NCI-H460 (cell line): ENCODE measurements at places on chromosomes 12 and 14. TPM values are rescaled to one million over a fixed set of nuclear protein-coding genes. Genes with fewer than 3 reads are reported as not detected.

DNA sequence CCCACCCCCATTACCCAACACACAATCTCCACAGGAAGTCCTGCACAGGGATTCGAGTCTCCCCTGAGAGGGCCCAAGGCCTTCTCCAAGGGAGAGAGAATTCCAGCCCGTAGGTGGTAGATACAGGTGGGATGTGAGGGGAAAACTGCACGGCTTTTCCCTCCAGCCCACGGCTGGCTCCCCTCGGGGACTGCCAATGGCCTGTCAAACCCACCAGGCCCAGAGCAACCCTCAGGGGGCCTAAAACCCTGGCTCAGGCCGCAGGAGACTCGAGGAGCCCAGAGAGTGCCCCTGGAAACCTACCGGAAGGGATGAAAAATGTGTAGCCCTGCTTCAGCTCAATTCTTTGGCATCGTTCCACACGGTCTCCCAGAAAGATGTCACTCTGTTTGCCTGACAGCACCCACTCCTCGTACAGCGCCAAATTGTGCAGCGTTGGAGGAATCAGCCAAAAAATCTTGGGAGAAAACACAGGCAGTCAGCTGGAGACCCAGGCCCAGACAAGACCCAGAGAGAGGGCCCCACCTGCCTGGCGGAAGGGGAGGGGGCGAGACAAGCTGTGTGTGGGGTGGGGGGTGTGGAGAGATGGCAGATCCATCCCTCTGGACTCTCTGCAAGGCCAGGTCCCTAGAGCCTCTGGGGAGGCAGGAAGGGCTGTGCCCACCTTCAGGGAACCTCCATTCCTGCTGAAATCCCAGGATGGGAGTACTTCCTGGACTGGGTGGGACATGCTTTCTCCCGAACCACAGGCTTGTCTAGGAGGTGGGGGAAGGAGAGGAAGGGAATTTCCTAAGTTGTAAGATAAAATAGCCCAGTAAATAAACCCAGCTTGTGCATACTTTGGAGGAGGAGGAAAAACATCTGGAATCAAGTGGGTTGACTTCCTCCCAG lies 48.1 kb downstream of the KDM2B start:
- no peak for DNase-seq

GRCh38 chr14:51398898-51399297 lies 158.9 kb downstream of the TMX1 start:
- DNase-seq = peak; percentile 61

GRCh38 chr14:34650786-34651584 lies 21.0 kb upstream of the SNX6 start:
- DNase-seq = peak; percentile 59

DNA sequence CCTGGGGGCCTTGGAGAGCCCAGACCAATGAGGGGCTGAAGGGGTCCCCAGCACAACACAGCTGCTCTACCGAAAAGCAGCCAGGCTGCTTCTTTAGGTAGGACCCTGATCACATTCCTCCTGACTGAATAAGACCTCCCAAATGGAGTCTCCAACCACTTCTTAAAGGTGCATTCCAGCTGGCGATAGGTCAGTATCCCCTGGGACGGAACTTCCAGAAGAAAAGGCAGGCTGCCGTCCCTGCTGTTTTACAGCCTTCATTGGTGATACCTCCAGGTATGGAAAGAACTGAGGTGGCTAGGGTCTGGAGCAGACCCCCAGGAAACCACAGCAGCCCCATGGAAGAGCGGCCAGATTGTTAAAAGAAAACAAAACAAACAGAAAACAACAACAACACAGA lies 340.6 kb downstream of the BTG1 start:
- no peak for DNase-seq

DNA sequence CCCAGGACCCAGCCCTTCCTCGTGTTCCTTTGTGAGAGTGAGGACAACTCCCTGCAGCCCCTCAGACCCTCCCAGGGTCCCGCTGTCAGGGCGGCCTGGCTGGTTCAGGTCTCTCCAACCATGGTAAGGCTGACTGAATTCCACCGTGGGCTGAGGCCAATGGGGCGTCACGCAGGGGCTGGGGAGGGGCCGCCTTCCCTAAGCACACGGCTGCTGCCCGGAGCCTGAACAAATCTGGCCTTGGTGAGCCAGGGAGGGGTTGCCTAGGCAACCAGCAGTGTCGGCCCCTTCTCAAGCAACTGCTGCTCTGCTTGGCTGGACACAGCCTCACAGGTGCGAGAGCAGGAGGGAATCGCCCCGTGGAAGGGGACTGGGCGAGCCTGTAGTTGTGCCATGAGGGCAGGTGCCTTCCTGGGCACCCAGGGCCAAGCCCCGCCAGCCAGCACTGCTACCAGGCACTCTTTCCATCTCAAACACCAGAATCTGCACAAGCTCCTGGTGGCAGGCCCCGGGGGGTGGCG lies 37.0 kb upstream of the GALNT9 start:
- DNase-seq = no peak

- DNase-seq = no peak
Measured at GRCh38 chr14:63460680-63461369, 82.4 kb downstream of the PPP2R5E start.

- DNase-seq = peak; percentile 63
Measured at GRCh38 chr12:96427269-96427729, 27.1 kb upstream of the CDK17 start.

DNA sequence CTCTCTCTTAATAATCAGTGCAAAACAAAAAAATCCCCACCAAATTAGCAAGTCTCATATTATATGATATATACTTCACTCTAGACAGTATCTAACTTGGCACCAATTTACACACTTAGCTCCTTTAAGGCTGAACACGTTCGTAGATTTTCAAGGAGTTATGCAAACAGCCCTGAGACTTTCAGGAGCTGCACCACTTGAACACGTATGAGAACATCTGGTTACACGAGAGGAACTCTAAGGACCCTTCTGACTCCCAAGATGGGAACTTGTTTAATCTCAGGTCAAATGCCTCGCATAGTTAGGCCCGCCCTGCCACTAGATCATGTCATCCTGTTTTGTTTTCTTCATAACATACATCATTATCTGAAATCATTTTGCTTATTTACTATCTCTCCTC lies 10.0 kb downstream of the SPRING1 start:
- no peak for DNase-seq

DNA sequence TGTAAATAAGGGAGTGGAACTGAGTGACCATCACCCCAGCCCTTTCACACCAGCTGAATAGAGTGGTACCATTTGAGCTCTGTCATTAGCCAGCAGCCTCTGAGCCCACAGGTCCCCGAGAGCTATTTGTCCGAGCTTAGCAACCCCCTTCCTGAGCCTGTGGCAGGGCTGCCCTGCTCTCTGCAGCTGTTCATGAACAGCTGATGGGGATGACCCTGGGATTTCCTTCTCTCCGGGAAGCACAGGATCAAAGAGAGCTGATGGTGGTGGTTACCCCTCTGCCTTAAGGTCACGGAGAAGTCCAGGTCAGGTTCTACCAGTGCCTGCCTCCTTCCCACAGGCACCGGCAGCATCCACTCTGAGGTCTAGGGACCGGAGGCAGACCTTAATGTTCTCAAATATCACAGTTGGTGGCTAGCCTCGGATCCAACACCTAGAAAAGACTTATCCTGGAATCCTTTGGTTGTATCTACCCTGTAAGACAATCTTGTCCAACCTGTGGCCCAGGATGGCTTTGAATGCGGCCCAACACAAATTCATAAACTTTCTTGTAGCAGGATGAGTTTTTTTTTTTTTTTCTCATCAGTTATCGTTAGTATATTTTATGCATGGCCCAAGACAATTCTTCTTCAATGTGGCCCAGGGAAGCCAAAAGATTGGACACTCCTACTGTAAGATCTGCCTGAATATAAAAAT lies 81.1 kb downstream of the ESRRB start:
- DNase-seq = no peak

Gene TAS2R31
- 1.7 and 2.7 TPM in 2 replicates for total RNA-seq

Gene TAS2R46
- 0.49 and 1.6 TPM in 2 replicates for total RNA-seq

Gene JPH4
- not detected in 2 replicates for total RNA-seq

Gene PLEKHH1
- 9.3 and 12.5 TPM in 2 replicates for total RNA-seq

Gene CLEC1B
- not detected in 2 replicates for total RNA-seq

Gene DCP1B
- 10.3 and 10.7 TPM in 2 replicates for total RNA-seq
